Mesenteric fat pad (tissue), 1 donor: ENCODE measurements at places on chromosomes 12 and 14.

DNA sequence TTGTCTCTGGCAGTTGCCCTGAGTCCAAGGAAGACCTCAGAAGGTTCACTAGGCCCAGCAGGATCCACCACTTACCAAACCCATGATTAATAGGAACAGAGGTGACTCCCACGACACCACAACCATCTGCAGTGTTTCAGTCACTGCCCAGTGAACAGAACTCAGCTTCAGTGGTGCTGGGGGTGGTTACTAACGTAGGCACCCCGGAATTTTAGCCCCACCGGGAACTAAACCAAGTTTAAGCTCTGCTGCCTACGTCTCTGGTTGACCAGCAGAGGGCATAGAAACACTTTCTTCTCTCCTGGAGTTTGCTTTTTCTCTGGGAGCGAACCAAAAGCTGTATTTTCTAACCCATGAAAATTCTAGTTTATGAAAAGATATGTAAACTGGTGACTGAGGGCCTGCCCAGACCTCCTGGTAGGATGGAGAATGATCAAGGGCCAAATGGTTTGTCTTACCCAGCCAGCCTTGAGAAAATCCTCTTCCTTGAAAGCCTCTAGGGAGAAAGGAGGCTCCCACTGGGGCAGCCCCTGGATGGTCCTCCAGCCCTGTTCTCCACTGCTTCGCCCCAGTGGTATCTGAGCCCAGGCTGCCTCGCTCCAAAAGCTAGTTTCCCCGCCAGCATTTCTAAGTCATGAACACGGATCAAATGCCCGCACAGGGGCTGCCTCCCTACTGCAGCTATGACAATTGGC, 379.8 kb downstream of the DPF3 start:
- no peak for DNase-seq

DNA sequence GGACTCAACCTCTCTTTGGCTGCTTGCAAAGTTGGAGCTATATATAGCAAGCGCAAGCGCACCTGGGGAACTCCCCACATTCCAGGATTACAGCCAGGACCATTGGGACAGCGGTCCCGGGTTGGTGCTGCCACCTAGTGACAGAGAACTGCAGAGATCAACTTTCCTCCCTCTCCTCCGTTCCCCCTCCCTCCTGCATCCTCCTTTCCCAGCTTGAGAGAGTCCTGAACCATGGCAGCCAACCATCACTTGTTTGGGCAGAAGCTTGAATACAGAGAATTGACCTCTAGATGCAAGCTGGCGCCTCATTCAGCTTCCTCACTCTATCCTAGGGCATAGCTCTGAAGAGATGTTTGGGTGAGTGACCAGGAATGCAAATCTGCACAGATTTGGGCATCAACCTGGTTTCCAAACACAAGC, 17.4 kb upstream of the FLVCR2 start:
- DNase-seq, result no peak

GRCh38 chr12:73110816-73111215, 838.6 kb downstream of the TRHDE start:
- DNase-seq, result no peak

GRCh38 chr14:57692671-57693070, 173.2 kb downstream of the SLC35F4 start:
- DNase-seq, result no peak

DNA sequence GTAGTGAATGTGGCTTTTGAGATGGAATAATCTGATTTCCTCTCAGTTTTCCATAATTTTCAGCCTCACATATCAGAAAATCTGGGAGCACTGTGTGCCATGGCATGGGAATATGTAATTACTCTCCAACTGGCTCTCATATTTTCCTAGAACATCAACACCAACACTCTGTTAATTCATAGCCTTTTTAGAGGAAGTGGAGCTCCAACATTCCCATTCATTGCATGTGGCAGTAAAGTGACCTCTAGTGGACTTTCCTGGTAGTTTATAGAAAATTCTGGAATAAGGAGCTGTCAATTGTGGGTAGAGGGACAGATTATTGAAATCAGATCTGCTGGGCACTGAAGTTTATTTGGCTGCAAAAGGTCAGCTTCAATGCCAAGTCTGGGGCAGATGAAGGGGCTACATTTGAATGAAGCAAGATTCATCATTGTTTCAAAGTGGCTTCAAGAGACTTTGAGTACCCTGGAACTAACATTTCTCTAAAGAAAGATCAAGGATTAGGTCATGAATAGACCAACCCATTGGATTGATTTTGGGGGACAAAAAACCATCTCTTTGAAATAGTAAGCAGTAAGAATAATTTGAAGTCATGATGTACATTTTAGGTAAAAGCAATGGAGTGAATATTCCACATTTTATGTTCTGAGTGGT, 23.6 kb upstream of the USP44 start:
- DNase-seq, result no peak

DNA sequence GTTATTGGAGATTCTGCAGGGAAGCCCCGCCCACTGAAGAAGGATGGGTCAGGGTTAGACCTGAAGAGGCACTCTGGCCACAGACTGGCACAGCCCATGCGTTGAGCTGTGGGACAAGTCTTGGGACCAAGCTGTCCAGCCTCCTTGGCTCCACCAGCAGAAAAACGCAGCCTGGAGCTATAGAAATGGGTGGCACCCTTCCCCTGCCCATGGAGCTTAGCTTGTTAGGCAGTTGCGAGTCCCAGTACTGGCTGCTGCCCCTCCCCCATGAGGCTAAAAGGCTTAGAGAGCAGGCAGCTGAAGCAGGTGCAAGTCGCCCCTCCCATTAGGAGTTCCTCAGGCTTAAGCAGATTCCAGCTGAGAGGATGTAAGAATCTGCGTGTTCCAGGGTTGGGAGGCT, 1124.0 kb upstream of the TMEM132C start:
- no peak for DNase-seq
